ENCODE measurements at places on chromosomes 2 and 18.

DNA sequence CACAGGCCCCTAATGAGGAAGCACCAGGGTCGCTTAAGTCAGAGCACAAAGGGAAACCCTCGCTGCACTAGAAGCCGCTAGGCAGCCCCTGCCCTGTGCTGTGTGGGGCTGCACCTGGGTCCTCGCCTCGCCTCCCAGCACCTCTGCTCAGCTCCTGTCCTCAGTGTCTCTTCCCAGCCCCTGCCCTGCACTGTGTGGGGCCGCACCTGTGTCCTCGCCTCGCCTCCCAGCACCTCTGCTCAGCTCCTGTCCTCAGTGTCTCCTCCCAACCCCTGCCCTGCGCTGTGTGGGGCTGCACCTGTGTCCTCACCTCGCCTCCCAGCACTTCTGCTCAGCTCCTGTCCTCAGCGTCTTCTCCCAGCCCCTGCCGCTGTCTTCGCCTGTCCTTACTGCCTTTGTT, 342.8 kb downstream of the EIPR1 start:
- DNase-seq, result no peak

GRCh38 chr2:200252265-200253067, 54.0 kb upstream of the SPATS2L start:
- peak; percentile 13 for DNase-seq

- no peak for DNase-seq
Measured at GRCh38 chr2:60459851-60460250, 93.6 kb downstream of the BCL11A start.

- DNase-seq, result no peak
Measured at GRCh38 chr2:15201009-15201408, 360.1 kb downstream of the NBAS start.

GRCh38 chr2:168770796-168771195, 31.6 kb upstream of the NOSTRIN start:
- DNase-seq, result no peak

DNA sequence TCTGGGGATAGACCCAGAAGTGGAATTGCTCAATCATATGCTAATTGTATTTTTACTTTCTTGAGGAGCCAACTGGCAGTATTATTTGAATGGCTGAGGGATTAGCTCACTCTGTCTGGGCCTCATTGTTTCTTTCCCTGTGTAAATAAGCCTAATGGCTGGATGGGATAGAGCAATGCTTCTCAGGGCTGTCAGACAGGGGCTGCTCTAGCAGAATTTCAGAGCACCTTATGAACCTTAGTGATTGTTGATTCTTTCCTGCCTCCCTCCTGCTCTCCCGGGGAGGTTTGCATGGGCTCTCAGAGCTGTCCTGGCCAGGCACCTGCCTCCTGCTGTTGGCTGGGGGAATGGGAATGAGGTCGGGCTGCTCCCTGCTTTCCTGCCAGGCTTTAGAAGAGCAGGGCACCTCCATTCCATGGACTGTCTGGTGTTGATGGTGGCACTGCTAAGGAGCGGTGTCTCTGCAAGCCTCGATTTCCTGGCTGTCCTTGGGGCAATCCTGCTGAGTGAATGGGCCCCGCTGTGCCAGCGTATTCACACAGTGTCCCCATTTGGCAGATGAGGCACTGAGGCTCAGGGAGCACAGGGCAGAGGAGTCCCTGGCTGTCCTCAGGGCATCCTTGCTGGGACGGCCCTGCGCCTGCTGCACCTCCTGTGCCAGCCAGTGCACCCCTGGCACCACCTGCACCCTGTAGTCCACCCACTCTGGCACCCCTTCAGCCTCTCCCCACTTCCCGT, 468.2 kb upstream of the HS6ST1 start:
- no peak for DNase-seq

DNA sequence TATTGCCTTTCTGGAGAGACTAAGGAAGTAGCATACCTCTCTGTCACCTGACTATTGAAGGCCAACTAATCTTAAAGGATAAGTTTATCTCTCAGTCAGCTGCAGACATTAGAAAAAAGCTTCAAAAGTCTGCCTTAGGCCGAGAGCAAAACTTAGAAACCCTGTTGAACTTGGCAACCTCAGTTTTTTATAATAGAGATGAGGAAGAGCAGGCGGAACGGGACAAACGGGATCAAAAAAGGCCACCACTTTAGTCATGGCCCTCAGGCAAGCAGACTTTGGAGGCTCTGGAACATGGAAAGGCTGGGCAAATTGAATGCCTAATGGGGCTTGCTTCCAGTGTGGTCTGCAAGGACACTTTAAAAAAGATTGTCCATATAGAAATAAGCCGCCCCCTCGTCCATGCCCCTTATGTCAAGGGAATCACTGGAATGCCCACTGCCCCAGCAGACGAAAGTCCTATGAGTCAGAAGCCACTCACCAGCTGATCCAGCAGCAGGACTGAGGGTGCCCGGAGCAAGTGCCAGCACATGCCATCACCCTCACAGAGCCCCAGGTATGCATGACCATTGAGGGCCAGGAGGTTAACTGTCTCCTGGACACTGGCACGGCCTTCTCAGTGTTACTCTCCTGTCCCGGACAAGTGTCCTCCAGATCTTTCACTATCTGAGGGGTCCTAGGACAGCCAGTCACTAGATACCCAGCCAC, 61.5 kb upstream of the FAM98A start:
- DNase-seq, result no peak

DNA sequence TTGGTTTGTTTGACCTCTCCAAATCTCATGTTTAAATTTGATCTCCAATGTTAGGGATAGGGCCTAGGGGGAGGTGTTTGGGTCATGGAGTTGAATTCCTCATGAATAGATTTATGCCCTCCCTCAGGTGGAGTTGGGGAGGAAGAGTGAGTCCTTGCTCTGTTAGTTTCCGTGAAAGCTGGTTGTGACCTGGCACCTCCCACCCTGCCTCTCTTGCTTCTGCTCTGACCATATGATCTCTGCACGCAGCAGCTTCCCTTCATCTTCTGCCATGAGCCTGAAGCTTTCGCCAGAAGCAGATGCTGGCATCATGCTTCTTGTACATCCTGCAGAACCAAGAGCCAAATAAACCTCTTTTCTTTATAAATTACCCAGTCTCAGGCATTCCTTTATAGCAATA, 231.6 kb upstream of the ERBB4 start:
- no peak for DNase-seq

DNA sequence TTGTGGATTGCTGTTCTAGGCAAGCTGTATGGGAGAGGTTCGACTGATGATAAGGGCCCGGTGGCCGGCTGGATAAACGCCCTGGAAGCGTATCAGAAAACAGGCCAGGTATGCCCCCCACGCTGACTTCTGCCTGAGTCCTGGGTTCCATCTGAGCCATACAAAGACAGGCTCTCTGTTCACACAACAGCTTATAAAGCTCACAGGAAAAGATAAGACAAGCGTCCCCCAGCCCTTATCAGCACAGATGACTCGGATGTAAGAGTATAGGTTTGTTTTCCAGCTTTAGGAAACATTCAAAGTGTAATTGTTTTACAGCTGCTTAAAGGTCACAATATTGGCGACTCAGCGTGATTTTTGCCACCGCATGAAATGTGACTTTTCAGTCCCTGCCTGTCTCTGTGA, 12.7 kb downstream of the CNDP2 start:
- DNase-seq, result no peak

GRCh38 chr2:203799908-203800307, 67.7 kb upstream of the CTLA4 start:
- DNase-seq, result no peak

- DNase-seq, result no peak
Measured at GRCh38 chr2:158620656-158621055, 163.9 kb downstream of the PKP4 start.

DNA sequence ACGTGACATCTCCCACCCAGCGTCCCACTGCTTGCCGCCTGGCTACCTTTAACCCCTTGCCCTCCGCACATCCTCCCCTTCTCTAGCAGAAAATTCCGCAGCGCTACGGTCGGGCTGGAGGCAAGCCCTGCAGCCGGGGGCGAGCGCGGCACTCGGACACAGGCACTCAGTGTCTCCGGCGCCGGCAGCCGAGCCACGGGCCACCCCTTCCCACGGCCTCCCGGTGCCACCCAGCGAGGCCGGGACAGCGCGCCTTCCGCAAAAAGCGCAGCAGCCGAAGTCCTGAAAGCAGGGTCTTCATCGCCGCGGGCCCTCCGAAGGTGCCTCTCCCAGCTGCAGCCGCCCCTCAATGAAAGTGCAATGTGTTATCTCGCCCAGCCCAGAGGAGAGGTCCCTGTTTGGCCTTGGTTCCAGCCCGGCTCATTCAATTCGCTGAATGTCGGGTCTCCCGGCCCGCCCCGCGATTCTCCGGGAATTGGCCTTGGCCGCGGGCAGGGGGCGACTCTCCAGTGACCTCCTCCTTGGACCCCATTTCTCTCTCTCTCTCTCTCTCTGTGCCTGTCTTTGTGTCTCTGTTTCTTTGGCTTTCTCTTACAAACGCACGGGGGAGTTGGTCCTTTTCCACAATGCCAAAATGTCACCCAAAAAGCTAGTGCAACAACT, 1.1 kb downstream of the DLGAP1 start:
- DNase-seq, result no peak

- DNase-seq, result no peak
Measured at GRCh38 chr2:112973156-112973555, 4.7 kb upstream of the IL36G start.

DNA sequence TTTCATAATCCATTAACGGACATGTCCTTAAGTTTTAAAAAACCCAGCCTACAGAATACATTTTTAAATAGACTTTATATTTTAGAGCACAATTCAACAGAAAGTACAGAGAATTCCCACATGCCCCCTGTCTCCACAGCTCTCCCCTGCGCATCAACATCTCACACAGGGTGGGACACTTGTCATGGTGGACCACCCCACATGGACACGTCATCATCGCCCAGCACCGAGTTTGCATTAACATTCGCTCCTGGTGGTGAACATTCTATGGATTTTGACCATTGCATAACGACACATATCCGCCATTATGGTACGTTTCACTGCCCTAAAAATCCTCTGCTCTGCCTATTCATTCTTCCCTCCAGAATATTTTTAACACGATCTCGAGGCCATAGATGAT, 1.1 kb upstream of the KCNF1 start:
- no peak for DNase-seq

DNA sequence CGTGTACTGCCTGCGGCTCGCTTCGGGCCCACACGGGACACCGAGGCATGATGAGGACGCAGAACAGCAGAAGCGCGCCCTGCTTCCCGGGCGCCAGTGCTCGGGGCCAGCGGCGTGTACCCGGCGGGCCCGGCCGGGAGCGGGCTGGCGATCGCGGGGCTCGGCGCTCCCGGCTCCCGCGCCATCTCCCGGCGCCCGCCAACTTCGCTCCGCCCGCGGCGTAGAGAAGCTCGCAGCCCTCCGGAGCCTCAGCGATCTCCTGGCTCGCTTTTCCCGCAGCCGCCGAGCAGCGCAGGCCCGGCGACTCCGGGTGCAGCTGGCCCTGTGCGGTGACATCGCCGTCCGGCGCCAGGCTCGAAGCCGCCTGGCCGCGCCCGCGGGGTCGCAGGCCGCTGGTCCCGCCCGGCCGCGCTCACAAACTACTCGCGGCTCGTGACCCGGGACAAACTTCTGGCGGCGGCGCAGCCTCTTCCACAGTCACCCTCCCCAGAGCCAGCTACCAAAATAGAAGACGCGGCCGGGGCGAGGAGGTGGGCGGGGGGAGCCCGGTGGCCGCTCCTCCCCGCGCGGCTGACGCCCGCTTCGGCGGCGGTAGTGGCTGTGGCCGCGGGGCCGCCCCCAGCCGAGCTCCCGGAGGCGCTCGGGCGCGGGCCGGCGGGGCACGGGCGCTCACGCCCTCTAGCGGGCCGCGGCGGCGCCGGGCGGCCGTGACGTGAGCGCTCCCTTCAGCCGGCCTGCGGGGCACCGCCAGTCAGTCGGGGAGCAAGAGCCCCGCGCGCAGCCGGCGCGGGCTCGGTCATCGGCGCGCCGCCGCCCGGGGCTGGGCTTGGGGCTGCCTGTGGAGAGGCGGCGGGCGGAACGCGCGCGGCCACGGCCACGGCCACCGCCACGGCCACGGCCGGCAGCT, at the start of gene PTPRM:
Gene PTPRM (plus strand): TSS at position 750 of the 907 bp plus-strand sequence. CDS start 503 bp downstream, outside the sequence.
- peak; percentile 66 for DNase-seq

Measured in KBM-7 (cell line).